ENCODE measurements at places on chromosomes 16 and 17.
A peak's percentile ranks its signal among the peaks of the same experiment; 100 is the strongest.

GRCh38 chr16:988471-989353, 7.1 kb downstream of the SOX8 start:
- no peak for DNase-seq

DNA sequence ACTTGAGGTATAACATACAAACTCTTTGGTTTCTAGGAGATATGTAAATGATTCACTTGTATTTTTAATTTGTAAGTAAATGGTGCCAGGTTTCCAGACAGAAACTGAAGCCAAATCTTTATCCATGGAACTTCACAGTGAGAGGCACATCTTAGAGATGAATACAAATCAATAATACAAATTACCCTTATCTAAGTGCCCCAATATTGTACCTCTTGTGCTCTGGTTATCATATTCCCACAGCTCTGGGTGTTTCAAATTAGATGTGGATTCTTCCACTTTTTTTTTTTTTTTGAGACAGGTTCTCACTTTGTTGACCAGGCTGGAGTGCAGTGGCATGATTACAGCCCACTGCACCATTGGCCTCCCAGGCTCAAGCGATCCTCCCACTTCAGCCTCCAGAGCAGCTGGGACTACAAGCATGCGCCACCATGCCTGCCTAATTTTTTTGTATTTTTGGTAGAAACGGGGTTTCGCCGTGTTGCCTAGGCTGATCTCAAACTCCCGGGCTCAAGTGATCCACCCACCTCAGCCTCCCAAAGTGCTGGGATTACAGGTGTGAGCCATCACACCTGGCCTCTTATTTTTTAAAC, 38.0 kb upstream of the DHX40 start:
- no peak for DNase-seq

- no peak for DNase-seq
These were observed 105.5 kb downstream of the SPAG9 start for GRCh38 chr17:51015145-51015558.

DNA sequence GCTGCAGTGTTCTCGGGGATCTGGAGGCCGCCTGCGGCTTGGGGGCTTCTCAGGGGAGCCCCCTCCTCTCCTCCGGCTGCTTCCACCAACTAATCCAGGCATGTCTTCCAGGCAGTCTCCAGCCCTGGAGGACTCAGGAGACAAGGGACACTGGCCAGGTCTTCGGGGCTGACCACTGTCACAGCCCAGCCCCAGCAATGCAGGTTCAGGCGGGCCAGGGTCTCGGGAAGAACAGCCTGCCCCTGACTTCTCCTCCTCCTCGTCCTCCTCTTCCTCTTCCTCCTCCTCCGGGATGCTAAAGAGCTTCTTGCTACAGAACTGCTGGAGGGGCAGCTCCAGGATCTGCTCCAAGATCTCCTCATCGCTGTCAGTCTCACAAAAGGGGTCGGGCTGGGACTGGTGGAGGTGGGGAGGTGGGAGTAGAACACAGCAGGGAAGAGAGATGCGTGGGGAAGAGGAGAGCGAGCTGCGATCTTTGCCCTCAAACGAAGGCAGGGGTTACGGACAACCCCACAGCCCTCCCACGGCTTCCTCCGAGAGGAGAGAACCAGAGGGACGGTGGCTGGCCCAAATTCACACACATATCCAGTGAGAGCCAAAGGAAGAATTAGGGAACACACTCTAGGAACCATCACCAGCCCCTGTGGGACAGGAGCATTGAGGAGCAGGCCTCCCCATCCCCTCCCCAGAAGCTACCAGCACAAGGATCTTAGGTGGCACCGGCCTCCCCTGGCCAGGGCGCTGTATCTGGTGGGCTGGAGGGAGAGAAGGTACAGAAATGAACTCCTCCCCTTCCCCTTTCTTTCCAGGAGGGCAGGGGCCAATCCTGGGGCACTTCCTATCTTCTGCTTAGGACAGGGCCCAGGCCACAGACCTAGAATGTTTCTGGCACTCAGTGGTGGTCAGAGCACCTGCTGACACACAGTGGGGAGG, 19.3 kb downstream of the TSPOAP1 start:
- DNase-seq: no peak

GRCh38 chr17:40341808-40342503, 22.6 kb downstream of the GJD3 start:
- DNase-seq: peak; percentile 84

Measured in HTR-8/SVneo (cell line).